ENCODE measurements at places on chromosomes 5 and 9.
A peak's percentile ranks its signal among the peaks of the same experiment; 100 is the strongest.

GRCh38 chr5:163735069-163735468 lies 229.7 kb downstream of the MAT2B start:
- DNase-seq: no peak

DNA sequence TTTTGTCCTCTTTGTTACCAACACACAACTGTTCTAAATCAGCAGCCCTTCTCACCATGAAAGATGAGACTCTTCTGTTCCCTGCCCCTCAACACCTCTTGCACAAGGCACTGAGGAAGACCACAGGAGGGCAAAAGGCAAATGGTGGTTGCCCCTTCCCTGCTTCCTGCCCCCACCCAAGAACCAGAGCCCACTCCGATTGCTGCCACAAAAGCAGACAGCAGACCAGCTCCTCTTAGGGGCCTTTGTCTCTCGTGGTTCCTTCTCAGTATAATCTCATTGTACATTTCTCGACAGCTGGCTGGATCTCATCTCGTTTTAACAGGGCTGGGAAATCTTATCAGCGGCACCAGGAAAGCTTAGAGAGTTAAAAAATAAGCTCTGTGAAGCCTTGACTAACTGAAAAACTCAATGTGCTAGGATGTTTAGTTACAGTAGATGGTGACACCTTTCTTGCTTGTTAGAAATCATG lies 1.1 kb downstream of the MVB12B start:
- peak; percentile 97 for DNase-seq

DNA sequence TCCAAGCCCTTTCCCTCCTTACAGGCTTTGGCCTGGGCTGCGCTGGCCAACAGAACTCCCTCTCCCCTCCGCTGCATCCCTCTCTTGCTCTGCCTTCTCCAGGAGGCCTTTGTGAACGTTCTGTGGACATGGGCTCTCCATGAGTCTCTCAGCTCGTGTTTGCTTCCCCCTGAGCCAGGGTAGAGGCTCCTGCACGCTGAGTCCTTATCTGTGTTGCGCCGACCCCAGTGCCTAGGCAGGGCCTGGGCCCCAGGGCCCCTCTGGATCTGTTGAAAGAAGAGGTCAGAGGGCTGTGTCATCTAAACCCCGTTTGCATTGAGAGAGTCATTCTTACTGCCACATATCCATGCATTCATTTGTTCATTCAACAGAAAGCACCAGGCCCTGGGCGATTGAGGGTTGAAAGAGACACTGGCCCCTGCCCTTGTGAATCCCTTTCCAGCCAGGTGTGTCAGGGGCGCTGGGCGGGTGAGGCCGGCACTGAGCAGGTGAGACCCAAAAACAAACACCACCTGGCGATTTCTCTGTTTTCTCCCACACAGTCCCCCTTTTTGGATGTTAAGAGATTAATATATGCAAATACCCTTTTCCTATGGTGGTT lies 111.2 kb upstream of the IER5L start:
- DNase-seq: no peak

DNA sequence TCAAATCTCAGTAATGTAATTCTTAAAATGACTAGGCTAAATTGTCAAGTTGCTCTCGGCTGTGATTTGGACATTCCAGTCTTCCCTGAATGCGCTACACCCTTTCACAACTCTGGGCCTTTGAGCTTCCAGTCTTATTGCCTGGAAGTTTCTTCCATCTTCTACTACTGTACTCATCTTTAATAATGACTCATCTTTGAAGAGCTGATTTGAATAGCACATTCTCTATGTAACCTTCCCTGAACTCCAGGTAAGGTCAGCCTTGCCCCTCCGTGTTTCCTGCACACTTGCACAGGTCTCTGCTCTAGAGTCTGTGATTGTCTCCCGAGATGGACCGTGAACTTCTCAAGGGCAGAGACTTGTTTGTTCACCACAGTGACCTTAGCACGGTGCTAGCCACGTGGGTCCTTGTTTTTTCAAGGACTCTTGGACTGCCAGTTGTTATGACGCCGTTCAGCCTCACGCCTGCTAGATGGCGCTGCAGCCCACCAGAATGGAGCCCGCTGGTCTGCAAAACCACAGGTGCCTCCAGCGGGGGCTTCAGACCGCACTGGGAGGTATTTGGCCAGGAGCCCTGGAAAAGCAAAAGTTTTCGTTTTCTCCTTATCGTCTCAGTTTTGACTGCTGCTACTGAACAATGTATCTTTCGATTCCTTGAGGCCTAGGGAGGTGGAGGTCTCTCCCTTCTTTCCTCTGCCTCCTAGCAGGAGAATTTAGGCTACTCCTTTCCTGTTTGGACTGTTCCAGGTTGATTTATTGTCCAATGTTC lies 44.4 kb downstream of the SEC61B start:
- DNase-seq: peak; percentile 87

GRCh38 chr5:55823151-55823796 lies 27.9 kb upstream of the IL31RA start:
- no peak for DNase-seq

GRCh38 chr9:132679946-132680625 lies 9.8 kb downstream of the GTF3C4 start:
- DNase-seq: no peak

DNA sequence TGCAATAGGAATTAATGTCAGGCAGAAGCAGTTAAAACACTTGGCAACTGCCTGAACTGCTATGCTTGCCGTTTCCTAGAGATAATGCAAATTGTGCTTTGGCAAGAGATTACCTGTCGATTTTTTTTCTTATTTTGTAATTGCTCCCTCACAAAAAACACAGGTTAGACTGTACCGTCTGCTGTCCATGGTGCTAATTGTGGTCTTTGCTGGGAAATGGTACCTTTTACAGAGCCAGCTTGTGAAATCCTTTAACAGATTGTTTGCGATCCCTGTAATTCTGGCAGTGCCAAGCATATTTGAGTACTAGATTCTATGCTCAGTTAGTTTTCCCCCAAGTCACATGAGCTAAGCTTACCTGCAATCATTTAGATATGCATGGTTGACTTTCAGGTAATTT lies 2125.8 kb upstream of the WWC1 start:
- DNase-seq: no peak

- DNase-seq: no peak
Measured at GRCh38 chr9:95788021-95788420, 87.5 kb upstream of the ERCC6L2 start.

GRCh38 chr9:108413809-108414208 lies 442.0 kb downstream of the ACTL7B start:
- no peak for DNase-seq

DNA sequence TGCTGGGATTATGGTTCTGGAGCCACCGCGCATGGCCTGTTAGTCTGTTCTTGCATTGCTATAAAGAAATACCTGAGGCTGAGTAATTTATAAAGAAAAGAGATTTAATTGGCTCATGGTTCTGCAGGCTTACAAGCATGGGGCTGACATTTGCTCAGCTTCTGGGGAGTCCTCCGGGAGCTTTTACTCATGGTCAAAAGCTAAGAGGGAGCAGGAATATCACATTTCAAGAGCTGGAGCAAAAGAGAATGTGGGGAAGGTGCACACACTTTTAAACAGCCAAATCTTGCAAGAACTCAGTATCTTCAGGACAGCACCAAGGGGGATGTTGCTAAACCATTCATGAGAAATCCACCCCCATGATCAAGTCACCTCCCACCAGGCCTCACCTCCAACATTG lies 12.1 kb downstream of the JAK2 start:
- DNase-seq: no peak

- no peak for DNase-seq
Measured at GRCh38 chr5:74272831-74273451, 367.6 kb downstream of the ENC1 start.

DNA sequence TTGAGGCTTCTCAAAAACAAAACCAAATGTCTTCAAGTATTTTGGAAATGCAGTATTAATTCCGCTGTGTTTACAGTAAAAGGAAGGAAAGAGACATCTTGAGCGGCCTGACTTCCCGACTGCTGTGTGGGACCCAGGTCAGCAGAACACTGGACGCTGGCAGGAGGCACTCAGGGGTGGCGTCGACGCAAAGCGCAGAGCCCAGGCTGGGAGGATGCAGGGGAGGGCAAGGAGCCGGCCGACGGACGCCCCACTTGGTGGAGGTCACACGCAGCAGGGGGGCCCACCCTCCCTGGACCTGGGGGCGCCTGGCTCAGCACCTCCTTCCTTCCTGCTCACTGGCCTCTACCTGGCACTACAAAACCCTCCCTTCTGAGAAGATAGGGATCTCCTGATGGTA lies 19.7 kb downstream of the SLC12A7 start:
- DNase-seq: no peak

- peak; percentile 68 for DNase-seq
Measured at GRCh38 chr5:131999441-132000240, 11.8 kb downstream of the ACSL6 start.

DNA sequence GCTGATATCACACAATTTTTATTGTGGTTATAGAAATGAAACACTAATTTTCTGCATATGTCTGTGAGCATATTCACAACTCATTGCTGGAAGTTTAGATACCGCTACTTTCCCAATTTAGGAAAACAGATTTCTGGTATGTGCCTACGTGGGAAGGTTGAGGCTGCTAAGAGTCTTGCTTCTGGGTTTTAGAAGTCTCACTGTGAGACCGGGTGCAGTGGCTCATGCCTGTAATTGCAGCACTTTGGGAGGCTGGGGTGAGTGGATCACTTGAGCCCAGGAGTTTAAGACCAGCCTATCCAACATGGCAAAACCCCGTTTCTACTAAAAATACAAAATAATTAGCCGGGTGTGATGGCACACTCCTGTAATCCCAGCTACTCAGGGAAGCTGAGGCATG lies 39.6 kb downstream of the UBAP1 start:
- no peak for DNase-seq

- peak; percentile 30 for DNase-seq
Measured at GRCh38 chr9:82037126-82037525, 48.6 kb downstream of the SPATA31D1 start.

DNA sequence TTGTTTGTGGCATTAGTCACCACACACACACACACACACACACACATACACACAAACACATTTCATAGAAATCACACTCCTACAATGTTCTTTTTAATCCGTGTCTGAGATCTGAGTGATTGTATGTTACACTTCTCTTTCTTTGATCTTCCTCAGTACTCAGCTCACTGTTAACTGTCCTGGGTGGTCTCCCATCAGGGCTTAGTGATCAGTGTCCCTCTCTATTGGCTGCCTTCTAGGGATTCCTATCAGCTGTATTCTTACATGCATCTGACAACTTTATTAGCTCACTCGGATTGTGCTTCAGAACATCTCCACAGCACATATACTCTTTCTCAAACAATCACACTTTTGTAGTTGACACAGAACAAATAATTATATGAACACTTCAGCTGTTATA lies 170.2 kb upstream of the POU5F2 start:
- peak; percentile 13 for DNase-seq

DNA sequence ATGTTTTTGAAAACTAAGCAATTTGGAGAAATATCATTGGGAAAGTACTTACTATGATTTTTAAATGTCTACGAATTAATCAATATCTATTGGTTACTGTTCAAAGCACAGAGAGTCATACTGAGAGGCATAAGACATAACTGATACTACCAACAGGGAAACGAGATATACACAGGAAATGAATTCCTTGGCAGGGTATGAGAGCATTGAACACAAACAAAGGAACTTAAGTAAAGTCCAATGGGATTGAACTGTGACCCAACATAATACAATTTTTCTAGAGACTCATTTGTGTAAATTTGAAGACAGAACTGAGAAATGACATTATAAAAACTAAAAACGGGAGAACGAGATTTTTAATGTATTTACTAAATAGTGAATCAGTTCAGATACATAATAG lies 1.3 kb upstream of the ITGA1 start:
- no peak for DNase-seq

- no peak for DNase-seq
Measured at GRCh38 chr5:124876983-124877382, 130.5 kb upstream of the ZNF608 start.

GRCh38 chr5:180130291-180130869 lies 58.8 kb upstream of the RNF130 start:
- DNase-seq: no peak

GRCh38 chr9:133589454-133590227 lies 19.5 kb downstream of the FAM163B start:
- peak; percentile 19 for DNase-seq

- no peak for DNase-seq
Measured at GRCh38 chr9:89797937-89798455, 193.2 kb downstream of the GADD45G start.

- peak; percentile 91 for DNase-seq
Measured at GRCh38 chr5:59587489-59588337, 305.8 kb downstream of the PDE4D start.

- no peak for DNase-seq
Measured at GRCh38 chr5:105460721-105461120, 1898.1 kb upstream of the NUDT12 start.

DNA sequence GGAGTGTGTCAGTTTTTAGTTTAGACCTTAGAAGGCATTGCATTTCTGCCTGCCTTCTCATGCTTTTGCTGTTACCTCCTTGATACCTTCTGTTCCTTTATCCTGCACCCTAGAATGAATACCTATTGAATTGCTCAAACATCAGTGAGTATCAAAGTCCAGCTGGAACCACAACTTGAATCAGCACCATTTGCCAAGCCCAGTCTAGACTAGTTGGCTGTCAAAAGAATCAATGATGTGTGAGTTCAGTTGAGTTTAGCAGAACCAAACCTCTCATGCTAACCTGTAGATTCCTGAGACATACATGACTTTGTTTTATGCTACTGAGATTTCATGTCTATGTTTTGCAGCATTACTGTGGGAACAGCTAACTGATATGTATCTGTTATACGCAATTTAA lies 116.6 kb downstream of the FAM170A start:
- DNase-seq: no peak

DNA sequence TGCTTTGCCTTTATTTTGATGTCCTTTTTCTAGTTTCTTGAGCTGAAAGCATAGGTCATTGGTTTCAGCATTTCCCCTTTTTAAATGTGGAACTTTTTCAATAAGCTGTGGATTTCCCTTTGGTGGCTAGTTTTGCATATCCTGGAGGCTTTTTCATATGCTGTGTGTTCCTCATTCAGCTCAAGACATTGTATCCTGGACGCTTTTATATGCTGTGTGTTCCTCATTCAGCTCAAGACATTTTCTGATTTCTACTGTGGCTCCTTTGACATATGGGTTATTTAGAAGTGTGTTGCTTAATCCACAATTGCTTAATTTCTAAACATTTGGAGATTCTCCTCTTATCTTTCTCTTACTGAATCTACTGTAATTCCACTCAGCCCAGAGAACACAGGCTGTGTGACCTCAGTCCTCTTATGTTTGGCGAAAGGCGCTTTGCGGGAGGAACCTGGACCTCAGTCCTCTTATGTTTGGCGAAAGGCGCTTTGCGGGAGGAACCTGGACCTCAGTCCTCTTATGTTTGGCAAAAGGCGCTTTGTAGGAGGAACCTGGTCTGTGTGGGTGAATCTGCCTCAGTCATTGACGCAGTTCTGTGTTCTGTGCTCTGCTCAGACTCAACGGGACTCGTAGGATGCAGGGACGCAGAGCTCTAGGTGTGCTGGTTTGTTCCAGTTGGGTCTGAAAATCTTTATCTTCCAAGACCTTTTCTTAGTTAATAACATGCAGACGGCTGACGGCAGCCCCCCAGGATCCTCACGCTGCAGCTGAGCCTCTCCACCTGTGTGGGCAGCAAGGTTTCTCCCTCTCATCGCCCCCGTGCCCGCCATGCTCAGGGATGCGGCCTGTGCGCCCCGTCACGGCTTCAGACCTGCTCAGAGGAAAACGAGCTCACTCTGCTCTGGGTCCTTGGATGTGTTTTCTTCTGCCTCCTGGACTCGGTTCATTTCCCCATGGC lies 6.0 kb upstream of the SLC9A3 start:
- no peak for DNase-seq

GRCh38 chr5:9626955-9627354 lies 3.2 kb downstream of the TAS2R1 start:
- no peak for DNase-seq

Data from NCI-H82 (cell line).